GOT3 (cell line): ENCODE measurements at places on chromosomes 11 and 22.

DNA sequence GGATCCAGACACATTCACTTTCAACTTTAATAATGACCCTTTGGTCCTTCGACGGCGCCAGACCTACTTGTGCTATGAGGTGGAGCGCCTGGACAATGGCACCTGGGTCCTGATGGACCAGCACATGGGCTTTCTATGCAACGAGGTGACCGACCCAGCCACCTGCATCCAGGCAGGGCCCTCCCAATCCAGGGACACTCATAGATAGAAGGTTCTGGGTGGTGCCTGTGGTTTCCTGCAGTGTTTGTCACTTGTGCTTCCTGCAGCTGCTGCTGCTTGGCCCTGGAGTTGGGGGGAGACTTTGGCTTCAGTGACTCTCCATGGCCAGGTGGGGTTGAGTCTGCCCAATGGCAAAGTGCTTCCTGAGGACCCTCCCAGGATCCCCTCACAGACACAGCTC is 7.3 kb downstream of the APOBEC3B start:
- DNase-seq: no peak

GRCh38 chr11:102933627-102934026 is 21.9 kb downstream of the MMP13 start:
- DNase-seq: no peak

- no peak for DNase-seq
Observed at GRCh38 chr11:109123816-109124787, 297.9 kb upstream of the C11orf87 start.

DNA sequence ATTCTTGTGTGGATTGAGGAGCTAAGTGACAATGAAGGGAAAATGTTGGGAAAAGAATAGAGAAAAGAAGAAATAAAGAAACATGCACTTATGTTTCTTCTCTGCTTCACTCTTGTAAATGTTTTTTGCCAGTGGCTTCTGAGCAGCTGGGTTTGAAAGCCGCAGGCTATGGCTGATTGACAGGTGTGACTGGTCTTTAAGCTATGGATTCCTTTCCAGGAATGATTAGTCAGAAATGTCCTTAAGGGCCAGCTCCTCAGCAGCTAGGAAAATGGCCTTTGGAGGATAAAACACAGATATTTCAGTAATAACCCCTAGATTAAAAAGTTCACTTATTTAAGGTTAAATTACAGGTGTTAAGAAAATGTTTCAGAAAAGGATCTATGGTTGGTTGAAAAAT is 6.5 kb upstream of the USP28 start:
- DNase-seq: no peak

DNA sequence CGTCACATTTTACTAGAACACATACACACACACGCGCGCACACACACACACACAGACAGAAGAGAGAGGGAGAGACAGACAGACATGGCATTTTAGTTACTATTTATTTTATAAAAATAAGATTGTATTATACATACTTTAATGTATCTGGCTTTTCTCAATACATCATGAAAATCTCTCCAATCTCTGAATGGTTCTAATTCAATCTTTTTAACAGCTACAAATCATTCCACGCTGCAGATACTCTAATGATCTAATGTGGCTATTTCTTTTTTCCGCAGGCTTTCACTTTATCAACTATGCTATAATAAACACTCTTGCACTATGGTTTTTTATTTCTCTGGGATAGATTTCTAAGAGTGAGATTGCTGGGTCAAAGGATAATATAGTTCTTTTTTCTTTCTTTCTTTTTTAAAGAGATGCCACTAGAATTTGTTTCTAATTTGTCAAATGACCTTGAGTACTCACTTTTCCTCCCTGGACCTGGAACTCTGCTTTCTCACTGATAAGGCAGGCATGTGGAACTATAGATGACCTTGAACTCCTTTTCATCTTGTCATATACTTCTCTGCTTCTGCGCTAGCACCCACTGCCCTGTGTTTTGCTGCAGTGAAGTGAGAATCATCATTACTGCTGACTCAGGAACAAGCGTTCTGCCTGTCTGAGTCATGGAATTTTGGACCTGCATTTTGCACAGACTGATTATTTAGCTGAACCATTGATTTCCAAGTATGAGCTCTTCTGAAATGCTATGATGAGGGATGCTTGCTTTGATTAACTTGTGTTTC is 4.9 kb upstream of the SLC6A5 start:
- DNase-seq: no peak

GRCh38 chr11:19344661-19345518 is 104.1 kb upstream of the E2F8 start:
- DNase-seq: no peak

DNA sequence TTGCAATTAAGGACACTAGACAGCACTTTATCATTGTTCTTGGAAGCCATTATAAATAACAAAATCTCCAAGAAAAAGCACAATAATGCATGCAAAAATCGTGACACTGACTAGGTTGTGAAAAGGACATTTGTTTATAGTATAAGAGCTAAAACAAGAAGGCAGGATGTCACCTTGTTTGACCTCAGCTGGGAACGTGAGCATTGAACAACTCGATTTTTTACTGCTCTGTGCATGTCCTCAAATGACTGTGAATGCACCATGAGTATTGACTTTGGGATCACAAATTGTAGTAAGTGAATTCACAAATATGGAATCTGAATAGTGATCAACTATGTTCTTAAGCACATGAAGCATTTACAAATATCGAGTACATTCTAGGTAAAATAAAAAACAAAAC is 35.3 kb upstream of the ARHGAP20 start:
- DNase-seq: no peak

GRCh38 chr11:13465909-13466371 is 2.9 kb upstream of the BTBD10 start:
- DNase-seq: no peak

DNA sequence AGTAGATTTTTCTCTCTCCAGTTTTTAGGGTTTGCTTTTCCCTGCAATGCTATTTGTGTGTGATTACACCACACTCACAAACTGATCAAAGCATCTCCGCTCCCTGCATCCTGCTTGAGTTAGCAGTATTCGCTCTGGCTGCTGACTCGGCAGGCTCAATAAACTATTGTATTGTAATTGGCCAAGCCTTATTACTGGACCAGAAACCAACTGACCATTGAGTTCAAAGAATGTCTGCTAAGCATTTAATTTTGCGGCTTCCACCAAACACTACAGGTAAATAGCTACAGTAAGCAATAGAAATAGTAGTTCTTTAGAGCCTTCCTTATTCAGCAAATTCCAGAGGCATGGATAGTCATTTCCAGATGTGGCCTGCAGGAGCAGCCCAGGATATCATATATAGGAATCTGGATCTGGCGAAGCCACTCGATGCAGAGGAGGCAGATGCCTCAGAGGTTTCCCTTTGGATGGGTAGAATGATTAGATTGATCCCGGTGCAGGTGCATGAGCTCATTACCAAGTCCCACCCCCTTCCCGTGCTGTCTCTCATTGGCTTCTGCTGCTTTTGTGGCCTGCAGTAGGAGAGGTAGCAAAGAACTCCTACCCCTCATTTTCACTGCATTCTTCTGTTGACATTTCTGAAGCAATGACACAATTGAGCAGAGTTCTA is 77.3 kb downstream of the COMMD9 start:
- DNase-seq: no peak

- DNase-seq: peak; percentile 35
Observed at GRCh38 chr22:30485362-30485988, 13.7 kb upstream of the SEC14L3 start.

GRCh38 chr11:99893811-99894210 is 793.3 kb upstream of the ARHGAP42 start:
- no peak for DNase-seq

GRCh38 chr11:65429068-65429681 is 6.6 kb downstream of the NEAT1 start:
- no peak for DNase-seq

GRCh38 chr22:29053048-29053702 is 8.5 kb downstream of the C22orf31 start:
- no peak for DNase-seq

GRCh38 chr11:3834664-3835461 is 5.9 kb downstream of the RHOG start:
- DNase-seq: no peak

GRCh38 chr22:20904980-20905355 is 12.2 kb upstream of the CRKL start:
- no peak for DNase-seq

DNA sequence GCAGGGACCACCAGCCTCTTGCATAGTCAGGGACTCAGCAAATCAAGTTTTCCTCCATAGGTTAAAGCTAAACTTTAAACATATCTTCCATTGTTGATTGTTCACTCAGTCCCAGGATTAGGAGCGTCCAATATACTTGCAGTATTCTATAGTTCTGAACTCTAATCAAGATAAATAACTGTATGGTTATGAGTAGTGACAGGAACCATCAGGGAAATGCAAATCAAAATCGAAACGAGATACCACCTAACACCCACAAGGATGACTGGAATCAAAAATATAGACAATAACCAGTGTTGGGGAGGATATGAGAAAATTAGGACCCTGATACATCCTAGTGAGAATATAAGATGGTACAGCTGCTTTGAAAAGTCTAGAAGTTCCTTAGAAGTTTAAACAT is 190.0 kb downstream of the ETS1 start:
- DNase-seq: no peak

DNA sequence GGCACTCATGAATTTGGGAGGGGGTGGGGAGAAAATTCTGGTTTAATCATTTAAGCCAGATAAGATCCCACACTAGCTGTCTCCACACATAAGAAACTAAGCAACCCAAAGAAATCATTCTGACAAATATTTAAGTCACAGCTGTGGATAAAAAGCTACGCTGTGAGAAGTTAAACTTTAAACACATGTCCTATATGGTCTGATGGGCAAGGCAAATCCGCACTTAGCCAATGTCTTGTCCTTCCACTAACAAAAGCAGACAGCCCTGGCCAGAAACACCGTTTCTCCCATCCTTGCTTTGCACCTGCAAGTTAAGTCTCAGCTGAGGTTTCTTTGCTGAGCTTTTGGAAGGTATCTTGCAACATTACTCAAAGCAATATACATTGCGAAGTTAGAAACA is 68.0 kb downstream of the ETS1 start:
- DNase-seq: no peak

GRCh38 chr11:77140231-77140851 is 12.3 kb downstream of the MYO7A start:
- no peak for DNase-seq

DNA sequence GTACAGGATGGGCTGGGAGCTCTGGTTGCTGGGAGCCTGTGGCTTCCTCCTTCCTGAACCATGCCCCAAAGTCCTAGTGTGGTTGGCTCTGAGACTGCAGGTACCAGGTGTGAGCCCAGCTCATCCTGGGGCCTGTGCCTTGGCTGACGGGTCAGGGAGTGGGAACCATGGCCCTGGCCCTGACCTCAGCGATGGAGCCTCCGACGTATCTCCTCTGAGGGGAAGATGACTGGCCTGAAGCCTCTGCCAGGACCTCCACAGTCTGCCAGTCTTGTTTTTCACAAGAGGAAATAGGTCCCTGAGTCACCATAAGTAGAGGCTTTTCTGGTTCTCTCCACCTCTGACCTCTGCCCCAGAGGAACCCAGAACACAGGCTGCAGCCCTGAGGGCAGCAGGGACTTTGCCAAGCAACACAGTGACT is 3.4 kb downstream of the RCE1 start:
- no peak for DNase-seq

DNA sequence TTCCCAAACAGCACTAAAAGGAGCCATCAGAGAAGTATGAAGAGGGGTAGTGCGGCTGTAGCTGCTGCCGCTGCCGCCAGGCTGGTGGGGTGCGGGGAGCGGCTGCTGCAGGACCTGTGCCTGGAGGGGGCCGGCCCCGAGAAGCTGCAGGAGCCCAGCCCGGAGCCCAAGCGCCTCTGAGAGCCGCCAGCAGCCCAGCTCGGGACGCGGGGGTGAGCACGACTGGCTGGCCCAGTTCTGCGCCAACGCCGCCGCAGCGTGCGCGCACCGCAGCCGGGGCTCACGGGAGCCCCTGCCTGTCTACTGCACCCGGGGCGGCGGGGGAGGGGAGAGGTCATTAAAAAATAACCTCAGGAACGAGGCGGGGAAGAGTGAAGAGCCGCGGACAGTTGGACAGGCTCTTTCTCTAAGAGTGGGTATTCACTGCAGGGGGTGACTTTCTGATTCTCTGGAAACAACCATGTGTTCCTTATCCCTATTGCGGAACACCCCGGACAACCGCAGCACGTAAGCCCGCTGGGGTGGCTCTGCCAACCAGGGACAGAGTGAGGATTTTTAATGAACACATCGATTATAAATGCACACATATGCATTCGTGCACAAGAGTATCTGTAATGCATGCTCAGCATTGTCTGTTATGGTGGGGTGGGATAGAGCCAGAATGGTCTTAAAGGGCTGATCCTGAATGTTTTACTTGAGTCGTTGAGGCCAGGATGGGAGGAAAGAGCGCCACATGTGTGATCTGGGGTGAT is 453 bp downstream of the GAS2 start:
- DNase-seq: no peak

GRCh38 chr11:66834943-66835342 is 8.3 kb upstream of the RCE1 start:
- DNase-seq: no peak

DNA sequence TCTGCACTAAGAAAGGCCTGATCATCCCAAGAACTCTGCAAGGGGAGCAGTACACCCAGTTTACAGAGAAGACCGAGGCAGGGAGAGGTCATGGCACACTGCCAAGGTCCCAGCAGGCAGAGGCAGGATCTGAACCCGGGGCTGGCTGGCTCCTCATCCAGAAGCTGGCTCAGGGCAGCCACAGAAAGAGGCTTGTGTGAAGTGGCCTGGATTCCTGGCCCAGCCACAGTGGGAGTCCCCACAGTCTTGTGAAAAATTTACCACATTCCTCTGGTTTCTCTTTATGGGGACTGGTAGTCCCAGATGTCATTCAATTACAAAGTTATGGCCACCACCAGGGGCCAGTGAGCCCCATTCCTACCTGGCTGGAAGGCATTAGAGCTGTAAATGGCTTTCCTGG is 440.5 kb downstream of the MIAT start:
- DNase-seq: no peak

DNA sequence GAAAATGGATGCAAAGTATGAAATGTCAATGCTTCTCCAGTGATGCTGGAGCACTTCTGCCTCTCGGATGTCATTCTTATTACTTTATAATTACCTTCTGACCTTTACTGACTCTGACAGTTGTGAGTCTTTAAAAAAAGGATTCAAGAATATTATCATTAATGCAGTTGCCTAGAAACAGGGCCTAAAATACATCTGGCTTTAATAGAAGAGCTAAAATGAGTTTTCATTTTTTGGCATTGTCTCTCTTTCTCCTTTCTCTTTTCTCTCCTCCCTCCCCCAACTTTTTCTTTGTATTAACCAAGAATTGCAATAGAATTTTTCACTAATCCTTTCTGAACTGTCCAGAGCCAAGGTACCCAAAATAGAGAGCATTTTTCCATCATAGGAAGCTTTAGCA is 45.9 kb downstream of the FDX1 start:
- no peak for DNase-seq

DNA sequence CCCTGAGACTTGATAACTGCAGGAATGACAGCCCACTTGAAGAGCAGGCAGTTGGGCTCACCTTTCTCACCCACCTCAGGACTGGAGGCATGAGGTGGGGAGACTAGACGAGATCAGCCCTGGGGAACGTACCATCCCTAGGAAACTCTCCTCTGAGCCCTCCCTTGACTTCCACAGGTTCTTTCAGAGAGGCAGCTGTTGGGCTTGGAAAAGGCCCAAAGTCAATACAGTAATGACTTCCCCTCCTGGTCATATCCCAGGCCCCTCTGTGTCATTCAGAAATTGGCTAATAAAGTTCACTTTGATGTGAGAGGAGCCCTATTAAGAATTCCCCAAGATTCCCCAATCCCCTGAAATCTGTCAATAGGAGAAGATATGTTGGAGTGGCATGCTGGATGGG is 5.8 kb upstream of the NECTIN1 start:
- no peak for DNase-seq
